ENCODE measurements at places on chromosomes 12 and 14. TPM values are rescaled to one million over a fixed set of nuclear protein-coding genes. Genes with fewer than 3 reads are reported as not detected.

The RFX4 gene
- total RNA-seq, result 0.49 TPM

The AMDHD1 gene
- 12.5 TPM for total RNA-seq

The CCDC38 gene
- total RNA-seq, result 5.1 TPM

The NDRG2 gene
- 14.3 TPM for total RNA-seq

Measured in motor neuron (in vitro differentiated cells).